NCI-H82 (cell line): ENCODE measurements at places on chromosomes 12 and 14.

DNA sequence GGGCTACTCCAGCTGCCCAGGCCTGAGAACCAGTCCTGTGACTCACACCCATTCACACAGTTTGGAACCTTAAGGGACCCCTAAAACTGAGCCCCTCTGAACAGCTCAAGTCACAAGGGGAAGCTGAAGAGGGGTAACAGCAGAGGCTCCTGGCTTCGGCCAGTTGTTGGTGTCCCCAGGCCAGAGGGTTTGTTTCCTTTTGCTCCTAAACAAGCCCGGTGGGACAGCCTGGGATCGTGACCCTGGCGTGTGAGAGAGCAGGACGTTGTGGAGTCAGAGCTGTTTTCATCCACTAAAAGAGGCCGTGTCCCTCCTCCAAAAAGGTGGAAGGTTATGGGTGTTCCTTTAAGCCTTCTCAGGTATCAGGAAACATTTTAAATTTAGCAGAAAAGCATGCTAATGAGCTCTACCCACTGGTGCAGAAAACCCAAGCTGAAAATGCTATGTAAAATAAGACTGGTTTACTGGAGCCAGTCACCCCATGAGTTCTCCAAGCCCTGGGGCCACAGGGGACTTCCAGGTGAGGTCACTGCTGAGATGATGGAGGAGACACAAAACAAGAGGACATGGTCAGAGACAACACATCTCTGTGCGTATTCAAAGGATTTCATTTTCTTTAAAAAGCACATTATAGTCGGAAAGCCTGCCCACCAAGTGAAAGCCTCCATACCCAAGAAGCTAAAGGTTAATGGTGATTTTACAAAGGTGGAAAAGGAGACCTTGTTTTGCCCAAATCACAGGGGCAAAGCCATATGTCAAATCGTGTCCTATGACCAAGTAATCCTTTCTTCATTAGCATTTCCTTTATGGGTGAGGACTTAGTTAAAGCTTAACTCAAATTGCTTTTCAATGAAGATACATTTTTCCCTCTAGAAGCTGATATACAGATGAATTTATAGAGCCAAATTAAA is 14.1 kb downstream of the PRKAB1 start:
- DNase-seq, result no peak

DNA sequence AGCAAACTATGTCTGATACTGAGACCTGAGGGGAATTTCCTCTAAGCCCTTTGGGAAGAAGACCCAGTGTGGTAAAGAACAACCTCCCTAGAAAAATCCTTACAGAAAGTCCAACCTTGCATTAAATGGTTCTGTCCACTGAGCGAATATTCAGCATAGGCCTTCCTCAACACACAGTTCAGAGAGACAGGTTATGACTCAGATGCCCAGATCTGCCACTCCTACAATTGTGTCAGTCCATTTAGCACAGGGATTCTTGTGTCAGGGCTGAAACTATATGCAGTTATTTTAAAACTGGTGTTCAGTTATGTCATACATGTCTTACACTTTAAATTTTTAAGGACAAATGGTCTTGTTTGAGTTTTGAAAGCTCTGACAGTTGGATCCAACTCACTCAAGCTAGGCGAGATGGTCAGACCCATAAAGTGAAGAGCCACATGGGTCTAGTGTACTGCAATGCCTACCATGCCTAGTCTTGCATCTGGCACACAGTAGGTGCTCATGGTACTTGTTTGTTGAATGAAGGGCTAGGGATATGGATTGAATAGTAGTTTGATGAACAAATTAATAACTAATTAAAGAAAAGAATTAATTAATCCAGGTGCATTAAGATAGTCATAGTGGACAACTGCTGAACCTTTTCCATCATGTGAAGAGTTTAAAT is 207.5 kb upstream of the PWP1 start:
- DNase-seq, result no peak

DNA sequence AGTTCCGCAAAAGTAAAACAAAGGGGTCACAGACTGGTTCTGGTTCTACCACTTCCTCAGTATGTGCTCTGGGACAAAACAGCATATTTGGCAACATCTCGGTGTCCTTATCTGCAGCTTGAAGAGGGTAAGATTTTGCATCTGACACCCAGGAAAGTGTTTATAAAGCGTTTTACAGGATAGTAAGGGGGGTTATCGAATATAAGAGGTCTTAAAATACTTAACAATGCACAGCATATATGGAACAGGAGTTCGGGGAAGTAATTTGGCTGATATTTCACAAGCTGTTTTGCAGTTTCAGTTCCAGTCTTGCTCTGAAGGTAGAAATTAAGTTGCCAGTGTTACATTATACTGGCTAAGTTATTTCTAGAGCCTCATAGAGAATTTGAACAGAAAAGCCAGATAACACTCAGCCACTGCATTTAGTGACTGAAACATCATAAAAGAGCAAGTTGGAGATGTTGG is 904 bp upstream of the MAP4K5 start:
- DNase-seq, result no peak

- peak; percentile 67 for DNase-seq
Observed at GRCh38 chr14:55077170-55078151, 26.0 kb downstream of the MAPK1IP1L start.

GRCh38 chr12:2301531-2302461 is 249.0 kb downstream of the CACNA1C start:
- no peak for DNase-seq

DNA sequence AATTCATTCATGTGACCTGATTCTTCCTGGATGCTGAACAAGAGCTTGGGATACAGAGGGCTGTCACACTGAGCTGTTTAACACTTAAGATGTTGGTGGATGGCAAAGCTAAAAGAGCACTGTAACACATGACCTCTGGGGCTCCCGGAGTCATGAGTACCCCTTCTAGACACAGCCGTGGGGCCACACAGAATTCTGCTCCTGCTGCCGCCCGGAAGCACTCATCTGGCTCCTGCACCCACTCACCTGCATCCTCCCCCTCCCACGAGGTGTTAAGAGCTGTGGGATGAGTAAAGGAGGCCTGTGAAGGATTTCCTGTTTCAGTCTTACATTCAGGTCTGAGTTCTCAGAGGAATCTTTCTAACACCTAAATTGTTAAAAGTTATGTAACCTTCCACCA is 78.0 kb upstream of the SSTR1 start:
- DNase-seq, result no peak

DNA sequence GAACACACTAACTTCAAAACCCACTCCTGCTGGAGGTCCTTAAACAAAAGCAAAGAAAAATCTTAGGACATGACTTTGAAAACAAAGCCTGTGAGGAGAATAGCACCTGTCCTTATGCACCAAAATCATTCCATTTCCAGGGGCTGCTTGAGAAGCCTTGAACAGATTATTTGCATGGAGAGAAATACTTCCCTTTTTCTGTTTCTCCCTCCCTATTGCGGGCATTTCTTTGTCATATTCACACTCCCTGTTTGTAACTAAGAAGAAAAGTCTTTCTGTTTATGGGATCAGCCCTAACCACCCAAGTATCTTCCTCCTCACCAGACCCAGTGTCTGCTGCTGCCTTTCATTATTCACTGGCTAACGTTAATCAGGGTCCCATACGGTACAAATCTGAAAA is 218.8 kb downstream of the DPF3 start:
- no peak for DNase-seq
